ENCODE measurements at places on chromosomes 1 and 21.

DNA sequence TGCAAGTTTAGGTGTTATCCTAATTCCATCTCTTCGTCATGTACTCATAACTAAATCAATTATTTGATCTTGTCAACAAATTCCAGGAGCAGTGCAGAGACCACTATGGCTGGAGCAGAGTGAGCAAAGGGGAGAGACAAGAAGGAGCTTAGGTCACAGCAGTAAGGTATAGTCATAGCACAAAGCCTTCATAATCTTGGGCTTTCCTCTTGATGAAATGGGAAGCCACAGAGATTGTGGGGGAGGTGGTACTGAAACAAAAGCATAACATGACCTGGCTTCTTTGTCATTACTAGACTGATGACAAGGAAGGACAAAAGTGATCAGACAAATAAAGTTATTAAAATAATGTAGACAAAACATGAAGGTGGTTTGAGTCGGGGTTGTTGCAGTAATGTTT lies 60.1 kb upstream of the PTGS2 start:
- no peak for DNase-seq

GRCh38 chr1:178091986-178092745 lies 1.7 kb upstream of the RASAL2 start:
- DNase-seq, result no peak

DNA sequence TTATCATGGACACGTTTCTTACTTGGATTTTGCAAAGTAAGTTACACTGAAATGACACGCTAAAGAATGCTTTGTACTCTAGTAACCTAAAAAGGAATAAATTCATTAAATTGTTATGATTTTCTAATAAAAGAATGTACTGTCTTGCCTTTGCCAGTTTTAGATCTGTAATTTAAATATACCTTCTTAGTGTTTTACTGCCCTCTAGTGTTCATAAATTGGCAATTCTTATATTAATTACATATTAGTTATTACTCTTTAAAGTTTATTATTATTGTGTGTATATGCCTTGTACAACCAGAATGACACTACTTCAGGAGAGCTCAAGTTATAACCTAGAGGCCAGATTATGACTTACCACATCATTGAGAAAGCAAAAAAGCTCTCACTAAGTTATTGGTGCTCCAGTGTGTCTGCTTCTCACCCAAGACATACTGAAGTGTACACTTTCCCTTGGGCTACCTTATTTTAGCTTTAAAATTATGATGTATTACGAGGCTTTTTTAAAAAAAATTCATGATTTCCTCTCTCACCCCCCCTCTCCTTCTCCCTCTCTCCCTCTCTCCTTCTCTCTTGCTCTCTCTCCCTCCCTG lies 169.9 kb downstream of the HS2ST1 start:
- peak; percentile 26 for DNase-seq

DNA sequence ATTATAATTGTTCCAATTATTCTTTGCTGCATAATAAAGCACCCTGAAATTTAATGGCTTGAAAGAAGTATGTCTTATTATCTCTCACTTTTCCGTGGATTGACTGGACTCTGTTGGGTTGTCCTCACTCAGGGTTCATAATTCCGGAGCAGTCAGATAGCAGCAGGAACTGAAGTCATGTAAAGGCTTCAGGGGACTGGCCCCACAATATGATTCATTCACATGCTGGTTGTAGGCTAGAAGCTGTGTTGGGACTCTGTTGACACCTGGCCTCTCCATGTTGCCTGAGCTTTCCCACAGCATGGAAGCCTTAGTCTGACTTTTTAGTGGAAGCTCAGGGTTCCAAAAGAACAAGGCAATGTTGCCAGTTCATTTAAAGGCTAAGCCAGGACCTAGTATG lies 367.1 kb upstream of the ADGRL2 start:
- DNase-seq, result no peak

DNA sequence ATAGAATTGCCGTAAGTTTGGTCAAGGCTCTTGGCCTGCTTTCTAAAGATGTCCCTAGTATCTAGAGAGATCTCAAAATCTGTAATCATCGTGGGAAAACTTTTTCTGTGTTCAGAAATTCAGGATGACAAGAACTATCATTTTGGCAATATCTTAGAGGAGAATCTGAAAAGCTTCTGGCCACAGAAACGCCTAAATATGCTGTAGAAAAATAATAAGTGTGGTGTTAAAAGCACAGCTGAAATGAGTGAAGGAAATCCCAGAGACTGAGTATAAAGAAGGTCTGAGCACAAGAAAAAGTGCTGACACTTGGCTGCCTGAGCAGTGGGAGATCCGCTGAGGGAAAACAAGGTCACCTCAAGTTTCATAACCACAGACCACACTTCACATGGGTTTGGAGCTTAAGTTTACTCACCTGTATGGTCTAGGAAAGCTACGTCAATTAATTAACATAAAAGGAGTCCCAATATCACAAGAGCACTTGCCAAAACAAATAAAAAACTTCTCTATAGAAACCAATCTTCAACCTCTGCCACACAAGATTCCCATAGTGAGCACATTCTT lies 235.2 kb upstream of the IRF2BP2 start:
- DNase-seq, result no peak

DNA sequence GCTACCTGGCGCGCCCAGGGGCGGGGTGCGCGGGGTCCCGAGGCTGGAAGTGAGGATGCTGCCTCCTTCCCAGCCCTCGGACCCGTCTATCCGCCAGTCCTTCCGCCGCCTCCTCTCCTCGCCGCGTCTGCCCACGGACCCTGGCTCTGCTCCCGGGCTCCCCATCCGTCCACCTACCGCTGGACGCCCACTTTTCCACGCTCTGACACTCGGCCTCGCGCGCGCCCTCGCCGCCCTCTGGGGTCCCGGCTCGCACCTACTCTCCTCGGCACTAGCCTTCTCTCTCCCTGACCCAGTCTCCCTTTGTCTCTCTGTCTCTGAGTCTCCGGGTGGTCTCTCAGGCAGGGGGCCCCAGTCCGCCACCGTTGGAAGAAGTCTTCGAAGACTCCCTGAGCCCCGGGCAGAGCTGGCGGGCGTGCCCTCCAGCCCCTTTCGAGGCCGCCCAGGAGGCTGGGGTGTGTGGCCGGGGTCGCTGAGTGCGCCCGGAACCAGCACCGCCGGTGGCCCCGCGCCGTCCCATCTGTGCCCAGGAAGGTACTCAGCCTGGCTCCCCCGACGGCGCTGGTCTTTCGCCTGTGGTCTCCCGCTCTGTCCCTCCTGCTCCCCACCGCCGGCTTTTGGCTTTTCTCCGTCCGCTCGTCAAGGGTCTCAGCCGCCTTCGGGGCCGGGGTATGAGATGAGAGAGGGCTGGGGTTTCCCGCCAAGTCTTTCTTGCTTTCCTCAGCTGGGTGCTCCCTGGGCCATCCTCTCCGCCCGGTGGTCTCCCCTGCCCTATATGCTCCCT lies 610 bp downstream of the DRAXIN start:
- no peak for DNase-seq

- DNase-seq, result no peak
These were observed 4.5 kb upstream of the REN start for GRCh38 chr1:204170494-204171155.

DNA sequence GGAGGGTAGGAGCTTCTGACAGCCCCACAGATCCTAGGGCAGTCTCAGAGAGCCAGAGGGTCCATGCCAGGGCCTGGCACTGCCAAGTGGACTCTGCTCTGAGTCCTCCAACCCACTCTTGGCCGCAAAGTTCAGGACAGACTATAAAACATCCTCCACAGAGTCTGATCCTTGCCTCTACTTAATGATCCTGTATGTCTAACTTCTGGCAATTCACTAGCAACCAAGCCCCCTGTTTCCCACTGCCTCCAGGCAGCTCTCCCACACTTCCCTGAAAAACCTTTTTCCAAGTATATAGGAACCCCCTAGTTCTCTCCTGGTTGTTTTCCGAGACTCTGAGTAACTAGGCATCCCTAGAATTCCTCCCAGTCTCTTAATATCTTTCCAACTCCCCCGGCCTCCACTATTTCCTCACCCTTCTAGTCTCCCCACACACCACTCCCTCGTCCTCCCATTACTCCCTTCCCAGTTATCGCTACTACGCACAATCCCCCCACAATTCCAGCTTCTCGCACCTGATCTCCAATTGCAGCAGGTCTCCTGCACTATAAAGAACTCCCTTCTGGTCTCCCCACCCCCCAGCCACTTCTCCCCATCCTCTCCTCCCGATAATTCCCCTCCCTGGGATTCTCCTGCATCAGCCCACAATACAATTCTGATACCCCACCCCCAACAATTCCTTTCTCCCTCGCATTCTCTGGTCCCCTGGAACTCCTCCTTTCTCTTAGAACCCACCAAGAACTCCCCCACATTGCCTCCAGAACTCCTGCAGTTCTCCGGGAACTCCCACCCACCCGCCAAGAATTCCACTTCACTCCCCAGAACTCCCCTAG lies 574 bp downstream of the IGSF9 start:
- DNase-seq, result peak; percentile 19

- DNase-seq, result peak; percentile 57
These were observed 58.6 kb downstream of the TLR5 start for GRCh38 chr1:223084464-223084866.

DNA sequence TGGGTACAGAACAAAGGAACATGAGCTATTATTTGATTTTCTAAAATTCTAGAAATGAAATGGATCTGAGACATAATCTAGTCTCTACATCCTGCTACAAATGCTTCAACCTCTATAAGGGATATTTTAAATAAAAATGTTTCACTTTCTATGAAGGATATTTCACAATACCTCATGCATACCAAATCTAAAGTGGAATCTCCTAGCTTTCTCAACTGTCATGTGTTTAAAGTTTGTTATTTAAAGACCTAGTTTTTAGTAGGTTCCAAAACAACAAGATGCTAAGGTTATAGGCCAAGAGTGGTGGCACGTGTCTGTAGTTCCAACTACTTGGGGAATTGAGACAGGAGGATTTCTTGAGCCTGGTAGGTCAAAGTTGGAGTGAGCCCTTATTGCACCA lies 47.6 kb downstream of the KDM5B start:
- DNase-seq, result no peak

DNA sequence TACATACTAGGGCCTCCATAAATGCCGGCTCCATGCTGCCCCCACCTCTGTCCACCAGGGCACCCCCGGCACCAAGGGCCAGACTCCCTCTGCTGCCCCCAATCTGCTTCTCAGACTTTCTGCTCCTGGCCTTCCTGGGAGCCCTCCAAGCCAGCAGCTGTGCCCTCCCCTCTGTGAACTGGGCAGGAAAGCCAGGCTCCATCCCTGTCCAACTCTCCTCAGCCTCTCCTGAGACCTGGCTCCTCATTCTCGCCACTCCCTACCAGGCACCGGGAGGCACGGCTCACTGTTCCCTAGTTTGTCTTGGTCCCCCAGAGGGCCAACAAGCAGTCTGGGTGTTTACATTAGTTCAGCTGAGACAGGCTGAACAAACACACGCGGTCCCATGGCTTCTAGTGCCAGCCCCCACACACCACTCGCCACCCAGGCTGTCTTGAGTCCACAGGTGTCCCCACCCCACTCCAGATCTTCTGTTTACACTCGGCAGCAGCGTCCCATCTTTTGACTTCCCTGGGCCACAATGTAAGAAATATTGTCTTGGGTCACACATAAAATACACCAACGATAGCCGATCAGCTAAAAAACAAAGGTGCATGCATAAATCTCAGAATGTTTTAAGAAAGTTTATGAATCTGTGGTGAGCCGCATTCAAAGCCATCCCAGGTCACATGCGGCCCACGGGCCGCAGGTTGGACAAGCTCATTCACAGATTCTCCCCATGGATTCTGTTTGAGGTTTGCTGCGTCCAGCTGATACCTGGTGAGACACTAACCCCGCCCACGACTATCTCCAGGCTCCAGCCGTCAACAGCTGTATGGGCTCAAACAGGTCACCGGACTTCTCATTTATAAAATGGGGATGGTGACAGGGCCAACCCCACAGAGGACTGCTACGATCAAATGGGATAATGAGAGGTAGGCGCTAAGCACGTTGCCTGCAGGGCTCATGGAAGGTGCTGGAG lies 29.5 kb upstream of the ECE1 start:
- peak; percentile 37 for DNase-seq

- peak; percentile 62 for DNase-seq
These were observed 20.8 kb upstream of the LAPTM5 start for GRCh38 chr1:30778154-30778978.

- no peak for DNase-seq
These were observed 42.7 kb downstream of the RHOU start for GRCh38 chr1:228778026-228778425.

- no peak for DNase-seq
These were observed 56.2 kb downstream of the PCP4 start for GRCh38 chr21:39923476-39923875.

DNA sequence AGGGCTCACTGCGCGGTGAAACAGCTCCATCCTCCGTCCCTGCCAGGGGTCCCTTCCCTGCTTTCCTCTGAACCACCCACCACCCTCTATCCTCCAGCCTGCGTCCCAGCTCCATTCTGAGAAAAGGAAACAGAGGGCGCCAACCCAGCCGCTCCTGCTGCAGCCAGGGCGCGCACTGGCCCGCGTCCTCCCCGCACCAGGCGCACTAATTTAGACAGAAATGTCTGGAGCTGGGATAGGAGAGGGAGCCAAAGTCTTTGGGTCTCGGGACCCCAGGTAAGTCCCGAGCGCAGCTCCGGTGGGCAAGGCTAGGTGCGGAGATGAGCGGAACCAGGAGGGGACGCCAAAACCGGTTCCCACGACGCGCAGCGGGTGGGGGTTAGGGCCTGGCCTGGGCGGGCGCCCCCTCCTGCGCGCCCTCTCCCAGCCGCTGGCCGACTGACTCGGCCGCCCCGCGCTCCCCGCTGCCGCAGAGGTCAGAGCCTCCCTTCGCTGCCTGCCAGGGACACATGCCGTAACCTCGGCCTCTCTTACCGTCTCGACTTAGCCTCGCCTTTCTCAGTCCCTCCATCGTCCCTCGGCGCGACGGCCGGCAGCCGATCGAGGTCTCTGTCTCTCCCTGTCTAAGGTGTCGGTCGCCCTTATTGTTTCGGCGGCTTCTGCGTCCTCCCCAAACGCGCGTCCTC lies 2.0 kb downstream of the CAMK2N1 start:
- peak; percentile 28 for DNase-seq

Data from COR-L47 (cell line).